Activated CD8-positive, alpha-beta memory T cell treated with anti-CD3 and anti-CD28 coated beads, Interleukin-2, amount 50 U/mL, for 4 hours (primary cell): ENCODE measurements at places on chromosomes 6 and 20.

- no peak for DNase-seq
These were observed 518.7 kb upstream of the RNF217 start for GRCh38 chr6:124443541-124443940.

DNA sequence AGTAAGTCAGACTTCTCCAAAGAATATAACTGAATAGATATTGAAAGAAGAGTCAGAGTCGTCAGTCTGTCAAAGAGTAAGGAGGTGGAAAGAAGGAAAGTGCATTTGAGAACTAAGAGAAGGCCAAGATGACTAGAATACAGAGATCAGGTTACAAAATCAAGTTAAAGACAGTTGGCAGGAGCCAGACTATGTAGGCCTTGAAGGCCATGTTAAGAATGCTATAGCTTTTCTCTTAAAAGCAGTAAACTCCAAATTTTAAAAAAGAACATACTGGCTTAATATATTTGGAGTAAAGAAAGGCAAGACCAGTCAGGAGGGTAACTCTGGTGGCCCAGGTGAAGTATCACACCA, 68.8 kb downstream of the IBTK start:
- DNase-seq: no peak

DNA sequence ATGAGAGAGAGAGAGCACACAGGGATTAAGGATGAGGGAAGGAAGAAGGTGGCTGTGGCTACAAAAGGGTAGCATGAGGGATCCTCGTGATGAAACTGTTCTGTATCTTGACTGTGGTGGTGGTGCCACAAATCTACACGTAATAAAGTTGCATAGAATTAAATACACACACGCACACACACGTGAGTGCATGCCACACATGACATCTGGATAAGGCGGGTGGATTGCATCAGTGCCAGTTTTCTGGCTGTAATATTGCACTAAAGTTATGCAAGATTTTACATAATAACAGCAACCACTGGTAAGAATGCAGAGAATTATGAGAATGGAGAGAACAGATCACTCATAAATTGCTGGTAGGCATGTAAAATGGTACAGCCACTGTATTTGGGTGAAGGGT, 16.9 kb upstream of the STK35 start:
- no peak for DNase-seq

DNA sequence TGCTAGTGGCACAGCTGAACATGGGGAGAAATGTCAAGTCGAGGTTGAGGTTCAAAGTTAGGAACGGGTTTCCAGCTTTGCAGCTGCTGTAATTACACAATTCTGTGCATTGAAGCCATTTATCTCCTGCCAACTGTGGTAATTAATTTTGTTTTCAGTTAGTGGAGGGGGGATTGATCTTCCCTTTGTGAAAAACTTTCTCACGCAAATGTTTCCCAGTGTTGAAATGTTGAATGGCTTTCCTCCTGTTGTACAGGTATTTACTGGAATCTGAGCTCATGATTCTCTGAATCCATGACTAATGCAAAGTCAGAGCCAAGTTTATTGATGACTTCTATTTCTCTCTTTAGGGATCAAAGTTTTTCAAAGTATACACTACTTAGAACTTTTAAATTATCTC, 198.4 kb upstream of the SLC35B3 start:
- no peak for DNase-seq

DNA sequence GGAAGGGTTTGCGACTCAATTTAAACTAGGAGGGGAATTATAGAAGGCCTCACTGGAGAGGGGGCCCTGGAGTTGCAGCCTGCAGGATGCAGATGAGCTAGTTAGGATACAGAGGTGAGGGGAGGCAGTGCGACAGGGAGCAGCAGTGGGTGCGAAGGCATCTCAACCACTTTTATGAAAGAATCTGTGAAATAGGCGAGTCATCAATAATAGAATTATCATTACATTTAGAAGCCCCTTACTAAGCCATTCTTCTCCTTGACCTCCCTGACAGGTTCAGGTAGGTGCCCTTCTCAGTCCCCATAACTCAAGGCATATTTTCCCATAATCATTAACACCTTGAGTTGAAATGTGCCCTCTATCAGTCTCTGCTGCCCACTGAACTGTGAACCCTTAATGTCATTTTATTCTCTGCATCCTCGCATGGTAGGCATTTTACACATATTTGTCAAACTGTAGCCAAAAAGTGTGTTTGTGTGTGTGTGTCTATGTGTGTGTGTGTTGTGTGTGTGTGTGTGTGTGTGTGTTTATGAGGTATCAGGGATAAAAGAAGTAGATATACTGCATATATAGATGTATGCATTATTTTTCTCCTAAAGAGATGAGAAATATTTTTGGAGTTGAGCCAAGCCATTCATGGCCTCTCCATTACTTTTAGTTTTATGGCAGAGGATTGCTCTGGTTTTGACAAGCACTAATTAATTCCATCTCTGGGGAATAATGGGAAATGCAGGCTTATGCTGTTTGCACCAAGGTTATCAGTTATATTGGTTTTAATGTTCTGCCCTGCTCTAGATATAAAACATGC, 898.8 kb downstream of the KIF16B start:
- DNase-seq: no peak

- peak; percentile 91 for DNase-seq
These were observed at the start of gene NUP43 for GRCh38 chr6:149746147-149746946. NUP43 (minus strand) TSS chr6:149746529; CDS start chr6:149746495, 34 bp downstream.

- no peak for DNase-seq
These were observed 70.8 kb upstream of the RIPOR2 start for GRCh38 chr6:25006565-25007001.

- no peak for DNase-seq
These were observed 39.8 kb upstream of the EDN1 start for GRCh38 chr6:12250383-12250770.

DNA sequence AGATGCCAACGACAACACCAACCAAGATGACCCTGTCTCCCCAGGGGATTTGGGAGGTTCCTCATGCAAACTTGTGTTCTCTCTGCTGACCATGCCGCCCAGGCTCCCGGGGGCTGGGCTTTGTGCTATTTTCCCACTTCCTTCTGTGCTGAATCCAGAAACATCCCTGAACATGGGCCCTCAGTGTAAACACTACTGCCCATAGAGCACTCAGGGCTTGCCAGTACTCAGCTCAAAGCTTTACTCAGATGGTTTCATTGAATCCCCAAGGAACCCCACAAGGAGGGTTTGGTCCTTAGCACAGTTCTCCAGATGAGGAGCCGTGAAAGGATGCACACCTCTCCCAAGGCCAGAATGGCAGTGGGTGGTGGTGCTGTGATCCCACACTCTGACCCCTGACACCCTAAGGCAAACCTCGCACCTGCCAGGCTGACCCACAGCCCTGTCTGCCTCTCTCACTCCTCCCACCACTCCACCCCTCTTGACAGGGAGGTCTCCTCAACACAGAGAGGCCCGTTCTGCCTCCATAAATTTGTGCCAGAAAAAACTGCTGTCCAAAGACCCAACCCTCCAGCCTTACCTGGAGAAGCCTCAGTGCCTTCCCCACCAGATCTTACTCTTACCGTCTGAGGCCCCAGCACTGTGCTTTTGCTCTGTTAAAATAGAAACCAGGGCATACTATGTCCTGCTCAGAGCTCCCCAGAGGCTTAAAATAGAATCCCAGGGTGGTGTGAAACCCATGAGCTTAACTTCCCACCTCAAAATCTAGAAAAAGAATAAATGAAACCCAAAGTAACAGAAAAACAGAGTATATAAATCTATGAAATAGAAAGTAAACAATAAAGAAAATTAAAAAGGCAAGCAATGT, 283.0 kb upstream of the CDH4 start:
- no peak for DNase-seq

GRCh38 chr6:157187182-157188083, 135.9 kb downstream of the TMEM242 start:
- no peak for DNase-seq

- no peak for DNase-seq
These were observed 7.7 kb upstream of the SLC35A1 start for GRCh38 chr6:87465051-87465450.

DNA sequence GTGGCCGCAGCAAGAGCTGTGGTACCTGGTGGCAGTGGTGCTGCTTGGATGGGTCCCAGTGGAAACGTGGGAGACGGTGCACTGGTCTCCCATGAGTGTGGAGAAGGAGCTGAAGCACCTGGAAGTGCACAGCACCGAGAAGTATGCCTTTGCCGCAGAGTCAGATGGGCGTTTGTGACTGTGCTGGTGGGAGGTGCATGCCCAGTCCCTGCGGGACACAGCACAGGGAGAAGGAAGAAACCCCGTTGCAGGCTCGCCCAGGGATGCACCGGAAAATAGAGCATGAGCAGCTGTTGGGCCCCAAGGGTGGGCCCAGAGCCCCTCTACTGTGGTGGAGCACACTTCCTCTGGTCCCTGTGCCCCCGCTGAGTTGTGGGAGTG, 19.3 kb upstream of the RGS17 start:
- no peak for DNase-seq

- DNase-seq: no peak
These were observed 54.7 kb upstream of the HFE start for GRCh38 chr6:26032340-26033084.

DNA sequence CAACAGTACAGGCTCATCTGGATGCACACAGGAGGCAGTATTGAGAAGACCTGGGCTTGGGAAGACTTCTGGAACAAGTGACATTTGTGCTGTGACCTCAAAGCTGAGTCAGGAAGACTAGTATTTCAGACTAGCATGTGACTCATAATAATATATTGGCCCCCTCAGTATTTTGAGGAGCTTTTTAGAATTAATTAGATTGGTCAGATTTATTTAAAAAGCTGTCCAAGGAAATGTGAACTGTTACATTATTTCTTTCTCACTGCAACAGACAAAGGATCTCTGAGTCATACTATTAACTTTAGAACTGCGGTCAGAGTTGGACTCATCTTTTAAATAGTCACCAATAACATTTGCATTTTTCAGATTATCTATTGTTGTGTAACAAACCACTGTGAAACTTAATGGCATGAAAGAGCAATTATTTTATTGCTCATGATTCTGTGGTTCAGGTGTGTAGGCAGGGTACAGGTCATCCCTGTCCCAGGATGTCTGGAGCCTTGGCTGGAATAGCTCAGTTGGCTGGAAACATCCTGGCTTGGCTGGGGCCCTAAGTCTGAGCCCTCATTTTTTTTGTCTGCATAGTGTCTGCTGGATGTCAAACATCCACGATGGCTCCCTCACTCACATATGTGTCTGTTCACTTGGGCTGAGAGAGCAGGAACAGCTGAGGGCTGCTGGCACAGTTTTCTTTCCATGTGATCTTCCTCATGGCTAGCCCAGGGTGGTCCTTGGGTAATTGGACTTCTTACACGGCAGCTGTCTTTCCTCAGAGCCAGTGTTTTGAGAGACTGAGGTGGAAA, 46.9 kb downstream of the MAP3K4 start:
- DNase-seq: no peak

DNA sequence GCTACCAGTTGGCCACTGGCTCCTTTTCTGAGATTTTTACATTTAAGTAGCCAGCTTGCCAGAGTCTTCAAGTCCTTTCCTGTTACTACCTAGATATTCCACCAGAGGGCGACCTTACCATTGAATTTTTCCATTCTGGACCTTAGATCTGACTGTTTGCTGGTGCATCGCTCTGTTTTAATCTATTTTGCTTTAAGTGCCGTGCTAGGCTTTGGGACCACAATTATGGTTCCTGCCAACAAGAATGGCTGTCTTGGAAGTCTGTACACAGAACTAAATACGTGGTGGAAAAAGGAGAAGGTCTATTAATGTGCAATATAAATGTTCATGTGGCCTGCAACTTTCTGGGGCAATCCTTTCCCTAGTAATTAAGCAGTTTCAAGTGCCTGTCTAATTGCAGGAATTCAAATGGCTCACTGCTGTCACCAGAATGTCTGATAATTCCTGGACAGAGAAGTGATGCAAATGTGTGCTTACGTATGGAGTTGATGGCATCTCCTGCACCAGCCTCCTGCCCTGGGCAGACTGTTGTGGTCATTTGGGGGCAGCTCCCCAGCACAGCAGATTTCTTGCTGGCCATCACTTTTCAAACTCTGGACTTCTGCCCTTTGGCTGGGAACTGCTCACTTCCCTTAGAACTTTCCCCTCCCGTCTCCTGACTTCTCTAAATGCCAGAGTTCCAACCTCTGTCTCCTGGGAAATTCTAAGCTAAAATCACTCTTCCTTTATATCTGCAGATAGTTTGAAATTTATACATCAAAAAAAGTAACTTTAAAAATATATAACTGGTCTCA, 5.6 kb upstream of the HLA-DOA start:
- DNase-seq: no peak

- no peak for DNase-seq
These were observed 116.6 kb downstream of the QKI start for GRCh38 chr6:163531122-163531521.

DNA sequence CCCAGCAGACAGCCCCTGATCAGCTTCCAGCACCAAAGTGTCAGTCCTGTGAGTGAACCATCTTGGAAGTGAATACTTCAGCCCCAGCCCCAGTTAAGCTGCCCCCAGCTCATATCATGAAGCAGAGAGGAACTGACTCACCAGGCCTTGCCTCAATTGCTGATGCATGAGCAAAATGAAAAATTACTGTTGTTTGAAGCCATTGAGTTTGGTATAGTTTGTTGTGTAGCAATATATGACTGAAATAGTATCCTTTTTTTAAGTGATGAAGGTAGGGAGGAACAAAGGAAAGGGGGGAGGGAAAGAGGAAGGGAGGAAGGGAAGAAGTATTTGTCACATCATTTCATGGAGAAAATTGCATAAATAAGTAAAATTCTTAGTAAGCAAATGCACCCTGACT, 266.4 kb downstream of the MAFB start:
- DNase-seq: no peak

- no peak for DNase-seq
These were observed 16.2 kb upstream of the PKHD1 start for GRCh38 chr6:52103623-52104022.

DNA sequence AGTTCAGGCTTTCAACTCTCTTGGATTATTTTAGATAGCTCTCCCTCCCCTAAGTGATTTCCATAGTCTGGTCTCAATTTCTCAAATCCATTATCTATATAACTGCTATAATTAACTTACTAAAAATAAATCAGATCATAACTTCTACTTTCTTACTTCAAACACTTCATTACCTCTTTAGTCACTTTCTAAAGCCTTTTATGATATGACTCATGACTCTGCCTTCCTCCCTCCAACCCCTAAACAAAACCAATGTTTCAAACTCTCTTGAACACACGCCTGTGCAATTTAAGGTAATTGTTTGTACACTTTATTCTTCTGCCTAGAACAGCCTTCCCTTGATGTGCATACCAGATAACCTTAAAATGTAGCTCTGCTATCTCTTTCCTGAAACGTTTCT, 100.5 kb downstream of the LMBRD1 start:
- DNase-seq: no peak

- no peak for DNase-seq
These were observed 1.4 kb downstream of the PLAGL2 start for GRCh38 chr20:32205843-32206759.

DNA sequence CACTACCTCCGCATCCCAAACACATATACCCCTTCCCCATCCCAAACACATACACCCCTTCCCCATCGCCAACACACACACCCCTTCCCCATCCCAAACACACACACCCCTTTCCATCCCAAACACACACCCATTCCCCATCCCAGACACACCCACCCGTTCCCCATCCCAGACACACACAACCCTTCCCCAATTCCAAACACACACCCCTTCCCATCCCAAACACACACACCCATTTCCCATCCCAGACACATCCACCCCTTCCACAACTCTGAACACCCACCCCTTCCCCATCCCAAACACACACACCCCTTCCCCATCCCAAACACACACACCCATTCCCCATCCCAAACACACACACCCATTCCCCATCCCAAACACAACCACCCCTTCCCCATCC, 314.5 kb downstream of the KIF16B start:
- DNase-seq: no peak

GRCh38 chr6:4561773-4562400, 214.3 kb upstream of the CDYL start:
- no peak for DNase-seq

GRCh38 chr20:35643045-35643444, 21.7 kb downstream of the CPNE1 start:
- DNase-seq: no peak

GRCh38 chr6:72552938-72553337, 68.9 kb upstream of the KCNQ5 start:
- no peak for DNase-seq
